Bronchial epithelial cell (primary cell): ENCODE measurements at places on chromosomes 5 and 9.

DNA sequence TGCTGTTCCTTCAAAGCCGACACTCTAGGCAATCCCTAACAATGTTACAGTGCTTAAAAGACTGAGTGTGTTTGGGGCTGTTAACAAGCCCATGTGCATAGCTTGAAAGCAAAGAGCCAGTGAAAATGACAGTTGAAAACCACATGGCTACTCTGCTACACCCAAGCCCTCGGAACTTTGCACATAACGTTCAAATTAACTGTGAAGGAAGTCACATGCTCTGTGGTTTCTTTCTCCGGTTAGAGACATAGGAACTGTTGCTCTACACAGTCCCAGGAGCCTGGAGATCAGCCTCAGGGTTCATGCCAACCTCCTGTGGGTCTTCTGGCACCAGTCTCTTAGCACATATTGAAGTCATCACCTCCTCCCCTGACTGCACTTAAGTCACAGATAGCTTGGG lies 51.1 kb downstream of the C9orf152 start:
- no peak for DNase-seq

- peak; percentile 26 for DNase-seq
Measured at GRCh38 chr5:86917117-86917579, 299.4 kb downstream of the COX7C start.

- DNase-seq = no peak
Measured at GRCh38 chr9:109593612-109594011, 95.5 kb upstream of the PTPN3 start.

- DNase-seq = no peak
Measured at GRCh38 chr9:114287001-114287762, 35.7 kb upstream of the ORM1 start.

DNA sequence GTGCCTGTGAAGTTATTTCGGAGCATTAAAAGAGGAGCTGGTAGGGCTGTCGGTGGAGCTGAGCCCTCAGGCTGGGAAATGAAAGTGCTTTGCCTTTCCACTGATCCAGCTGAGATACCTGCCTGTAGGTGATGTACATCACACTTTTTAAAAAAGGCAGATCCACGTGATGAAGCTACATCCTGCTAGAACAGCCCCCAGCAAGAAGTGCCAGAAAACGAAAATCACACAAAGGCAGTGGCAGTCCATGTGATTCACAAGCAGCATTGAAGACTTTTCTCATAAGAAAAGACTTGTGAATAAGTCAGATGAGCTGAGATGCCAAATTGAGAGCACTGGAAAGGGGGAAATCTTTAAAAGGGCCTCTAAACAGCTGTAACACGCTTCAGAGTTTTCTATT lies 765.1 kb downstream of the PTPRD start:
- DNase-seq = no peak

GRCh38 chr5:168612996-168613395 lies 33.8 kb upstream of the PANK3 start:
- DNase-seq = no peak

DNA sequence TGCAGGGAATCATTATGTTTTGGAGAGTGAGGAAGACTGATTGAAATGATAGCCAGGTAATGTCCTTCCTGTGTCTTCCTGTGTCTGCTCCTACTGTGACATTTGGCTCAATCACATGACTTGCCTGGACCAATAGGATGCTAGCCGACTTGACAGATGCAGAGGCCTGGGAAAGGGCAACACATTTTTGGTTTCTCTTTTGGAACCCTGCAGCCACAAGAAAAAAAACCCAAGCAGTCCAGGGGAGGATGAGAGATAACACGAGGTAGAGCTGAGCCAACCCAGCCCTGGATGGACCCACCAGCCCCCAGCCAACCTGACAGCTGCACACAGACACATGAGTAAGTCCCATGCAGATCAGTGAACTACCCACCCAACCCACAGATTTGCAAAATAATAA lies 256.1 kb upstream of the SMARCA2 start:
- no peak for DNase-seq

- DNase-seq = no peak
Measured at GRCh38 chr5:140563596-140563995, 802 bp downstream of the APBB3 start.

- DNase-seq = peak; percentile 27
Measured at GRCh38 chr5:57411982-57412381, 70.6 kb downstream of the ACTBL2 start.

DNA sequence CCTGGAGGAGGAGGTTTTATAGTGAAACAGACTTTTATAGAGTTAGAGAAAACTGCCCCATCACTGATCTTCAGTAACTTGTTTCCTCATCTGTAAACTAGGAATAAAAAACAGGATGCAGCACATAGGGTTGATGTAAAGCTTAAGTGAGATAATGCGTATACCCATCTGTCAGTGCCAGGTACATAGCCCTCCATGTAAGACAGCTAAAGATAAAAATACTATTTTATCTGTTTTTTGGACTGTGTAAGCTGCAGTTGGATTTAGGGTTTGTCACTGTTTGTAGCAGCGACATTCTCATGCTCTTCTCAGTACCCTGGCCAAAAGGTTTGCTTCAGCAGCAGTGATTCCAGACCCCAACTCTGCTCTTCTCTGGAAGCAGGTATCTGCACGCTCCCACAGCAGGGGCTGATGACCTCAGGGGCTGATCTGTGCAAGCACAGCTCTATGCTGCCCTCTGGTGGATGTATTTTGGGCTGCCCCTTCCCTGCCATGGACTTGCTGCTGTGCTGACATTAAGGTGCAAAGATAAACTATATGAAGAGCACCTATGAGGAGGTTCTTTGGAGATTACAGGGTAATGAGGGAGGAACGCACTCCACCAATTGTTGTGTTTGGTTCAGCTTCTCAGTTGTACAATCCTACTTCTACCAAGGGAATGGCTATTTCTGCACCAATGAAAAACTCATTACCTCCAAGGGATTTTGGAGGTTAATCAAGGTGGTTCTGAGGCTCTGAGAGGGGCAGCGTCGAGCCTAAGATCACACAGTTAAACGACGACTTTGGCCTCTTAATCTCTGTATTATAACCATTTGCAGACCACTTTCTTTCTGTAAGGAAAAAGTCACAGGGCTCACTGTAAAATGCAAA lies 13.1 kb downstream of the HMHB1 start:
- DNase-seq = peak; percentile 74

DNA sequence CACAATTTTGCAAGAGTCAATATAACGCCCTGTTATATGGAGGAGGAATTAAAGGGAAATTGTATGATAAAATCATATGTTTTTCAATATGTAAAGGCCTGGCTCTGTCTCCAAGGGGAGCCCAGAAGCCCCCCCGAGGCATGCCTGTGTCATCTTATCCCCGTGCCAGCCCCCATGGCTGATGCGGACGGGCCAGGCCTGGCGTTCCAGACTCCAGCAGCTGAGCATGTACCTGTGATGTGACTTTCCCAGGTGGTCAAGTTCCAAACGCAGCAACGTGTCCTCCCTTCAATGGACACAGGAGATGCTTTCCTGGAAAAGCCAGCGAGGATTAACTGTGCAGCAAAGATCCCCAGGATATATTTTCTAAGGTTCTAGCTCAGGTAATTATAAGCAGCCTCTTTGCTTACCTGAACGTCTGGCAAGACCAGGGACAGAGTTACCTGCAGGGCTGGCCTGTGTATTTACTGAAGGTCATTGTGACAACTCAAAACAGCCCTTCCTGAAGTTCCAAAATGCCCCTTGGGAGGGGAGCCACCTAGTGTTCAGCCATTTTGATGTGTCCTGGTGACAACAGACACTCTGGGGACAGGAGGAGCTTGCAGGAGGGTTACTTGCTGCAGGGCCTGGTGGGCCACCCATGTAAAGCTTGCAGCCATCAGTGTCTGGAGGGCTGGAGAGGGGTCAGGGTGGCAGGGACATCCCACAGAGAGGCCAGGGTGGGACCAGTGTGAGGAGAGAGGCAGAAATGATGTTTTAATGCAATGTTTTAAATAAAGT lies 53.3 kb upstream of the RNU6ATAC start:
- no peak for DNase-seq

GRCh38 chr5:58446024-58446423 lies 13.9 kb downstream of the PLK2 start:
- DNase-seq = no peak

DNA sequence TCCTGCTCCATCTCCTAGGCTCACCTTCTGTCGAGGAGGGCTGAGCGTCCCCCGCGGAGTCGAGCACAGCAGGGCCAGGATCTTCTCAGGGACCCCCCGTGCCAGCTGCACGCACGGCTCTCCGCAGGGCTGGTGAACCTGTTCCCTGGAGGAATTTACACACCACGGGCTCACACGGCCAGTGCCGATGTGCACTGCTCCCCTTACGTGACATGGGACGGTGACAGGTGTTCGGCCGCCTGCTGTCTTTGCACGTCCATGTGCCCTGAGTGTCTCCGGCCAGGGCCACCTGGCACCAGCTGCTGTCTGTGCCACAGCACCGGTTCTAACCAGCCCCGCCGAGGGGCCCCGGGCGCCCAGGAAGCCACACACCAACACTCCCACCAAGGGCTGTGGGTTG lies 8.7 kb upstream of the AGPAT2 start:
- no peak for DNase-seq

DNA sequence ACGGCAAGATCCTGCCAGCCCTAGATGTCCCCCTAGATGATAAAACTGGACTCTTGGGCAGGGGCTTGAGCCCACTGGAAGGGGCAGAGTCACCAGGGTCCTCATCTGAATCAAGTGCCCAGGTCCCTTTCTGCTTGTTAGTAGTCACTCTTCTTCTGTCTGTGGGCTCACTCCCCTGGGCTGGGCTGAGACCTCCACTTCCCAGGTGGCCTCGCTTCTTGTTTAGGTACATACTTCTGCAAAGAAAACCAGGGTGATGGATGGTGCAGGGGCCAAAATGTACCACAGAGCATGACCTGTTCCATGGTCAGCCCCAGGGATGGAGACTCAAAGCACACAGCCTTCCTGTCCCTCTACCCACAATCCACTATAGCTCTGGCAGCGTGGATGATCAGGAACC lies 845 bp upstream of the SLC46A2 start:
- DNase-seq = no peak

DNA sequence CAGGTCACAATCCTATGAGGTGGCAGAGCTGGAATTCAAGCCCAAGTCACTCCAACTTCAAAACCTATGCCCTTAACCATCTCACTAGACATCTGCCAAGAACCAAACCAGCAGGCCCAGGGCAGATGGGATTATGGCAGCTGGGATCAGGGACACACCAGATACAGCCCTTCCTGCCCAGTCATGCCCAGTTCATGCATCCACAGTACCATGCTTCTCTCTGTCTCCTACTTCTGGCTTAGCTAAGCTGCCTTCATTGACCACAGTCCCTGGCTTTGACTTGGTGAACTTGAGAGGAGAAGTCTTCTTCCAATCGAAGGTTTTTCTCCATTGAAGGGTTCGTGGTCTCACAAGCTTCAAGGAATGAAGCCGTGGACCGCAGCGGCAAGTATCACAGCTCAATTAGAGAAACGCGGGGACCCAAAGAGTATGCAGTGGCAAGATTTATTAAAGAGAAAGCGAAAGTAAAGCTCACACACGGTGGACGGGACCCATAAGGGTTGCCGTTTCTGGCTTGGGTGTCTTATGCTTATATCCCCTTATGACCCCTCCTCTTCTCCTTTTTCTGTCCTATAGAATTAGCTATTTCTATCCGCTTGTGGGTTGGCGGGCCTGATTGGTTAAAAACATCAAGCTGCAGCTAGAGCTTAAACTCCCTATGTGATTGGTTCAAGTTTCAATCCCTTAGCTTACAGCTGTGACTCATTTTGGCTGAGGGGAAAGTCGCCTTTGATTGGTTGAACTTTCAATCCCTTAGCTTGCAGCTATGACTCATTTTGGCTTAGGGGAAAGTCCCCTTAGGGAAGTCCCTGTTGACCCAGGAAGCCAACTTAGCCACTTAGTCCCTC lies 101.2 kb downstream of the TRIM36 start:
- DNase-seq = peak; percentile 61
